ENCODE measurements at places on chromosomes 6 and 20. TPM values are rescaled to one million over a fixed set of nuclear protein-coding genes. Genes with fewer than 3 reads are reported as not detected.

The ENPP3 gene
- total RNA-seq = under 0.01 TPM

- peak; percentile 94 for DNase-seq
These were observed 49.9 kb downstream of the PPP1R16B start for GRCh38 chr20:38855356-38855755.

The TNF gene
- not detected for total RNA-seq

The MKKS gene
- 8.8 TPM for total RNA-seq

The E2F3 gene
- total RNA-seq = 7.4 TPM

DNA sequence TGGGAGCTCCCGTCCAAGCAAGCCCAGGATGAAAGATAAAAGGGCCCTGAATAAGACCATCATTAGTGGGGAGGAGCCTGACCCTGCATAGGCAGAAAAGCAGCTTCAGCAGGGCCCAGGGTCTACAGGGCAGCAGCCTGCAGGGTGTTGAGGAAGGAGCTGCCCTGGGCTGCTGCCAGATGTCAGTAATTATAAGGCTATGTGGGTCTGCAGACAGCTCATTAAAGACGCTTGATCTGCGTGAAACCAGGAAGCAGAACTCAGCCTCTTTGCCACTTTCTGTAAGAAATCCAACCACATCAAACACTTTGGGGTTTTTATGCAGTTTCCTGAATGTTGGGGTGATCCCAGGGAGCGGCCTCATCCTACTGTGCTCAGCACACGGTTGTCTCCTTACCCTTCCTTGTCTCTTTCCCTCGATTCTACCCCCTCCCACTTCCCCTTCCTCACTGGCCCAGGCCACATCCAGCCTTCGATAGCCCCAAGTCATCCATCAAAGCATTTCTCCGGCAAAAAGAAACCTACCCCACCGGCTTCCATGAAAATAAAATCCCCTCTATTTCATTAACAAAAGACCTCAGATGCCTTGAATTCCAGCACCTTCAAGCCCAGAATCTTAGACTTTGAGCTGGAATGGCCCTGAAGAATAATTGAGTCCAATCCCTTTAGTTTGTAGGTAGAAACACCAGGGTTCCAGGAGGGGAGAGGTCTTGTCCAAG lies 1.0 kb upstream of the TGM6 start:
- DNase-seq = peak; percentile 63
